ENCODE measurements at places on chromosomes 11 and 22.
A peak's percentile ranks its signal among the peaks of the same experiment; 100 is the strongest.

DNA sequence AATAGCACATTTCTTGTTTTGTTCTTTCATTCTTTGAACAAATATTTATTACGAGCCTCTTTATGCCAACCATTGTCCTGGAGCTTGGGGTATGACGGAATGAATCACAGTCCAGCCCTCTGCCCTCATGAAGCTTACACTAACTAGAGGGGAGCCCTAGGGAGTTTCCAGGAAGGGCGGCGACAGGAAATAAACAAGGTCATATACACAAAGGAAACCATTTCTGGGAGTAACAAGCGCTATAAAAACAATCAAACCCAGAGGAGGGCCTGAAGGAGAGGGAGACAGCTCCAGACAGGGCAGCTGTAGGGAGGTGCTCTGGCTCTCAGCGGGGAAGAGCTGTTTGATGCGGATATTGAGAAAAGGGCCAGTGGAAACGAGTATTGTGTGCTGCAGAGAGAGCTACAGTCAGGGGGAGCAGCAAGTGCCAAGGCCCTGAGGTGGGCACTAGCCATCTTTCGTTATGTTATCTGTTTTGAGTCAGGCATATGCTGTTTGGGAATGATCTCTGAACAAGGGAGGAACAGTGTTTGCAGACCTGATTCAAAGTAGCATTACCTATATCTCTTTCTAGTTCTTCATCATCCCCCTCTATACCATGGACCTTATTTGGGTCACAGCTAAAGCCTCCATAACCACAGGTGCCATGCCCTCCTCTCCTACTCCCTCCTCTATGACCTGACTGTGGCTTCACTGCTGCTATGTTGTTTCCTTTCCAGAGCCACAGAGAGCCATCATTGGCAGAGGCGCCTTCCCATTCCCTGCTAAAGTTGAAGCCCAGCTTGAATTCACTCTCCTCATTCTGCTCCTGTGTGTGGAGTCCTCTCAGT lies 15.3 kb upstream of the ZBTB16 start:
- DNase-seq = no peak

DNA sequence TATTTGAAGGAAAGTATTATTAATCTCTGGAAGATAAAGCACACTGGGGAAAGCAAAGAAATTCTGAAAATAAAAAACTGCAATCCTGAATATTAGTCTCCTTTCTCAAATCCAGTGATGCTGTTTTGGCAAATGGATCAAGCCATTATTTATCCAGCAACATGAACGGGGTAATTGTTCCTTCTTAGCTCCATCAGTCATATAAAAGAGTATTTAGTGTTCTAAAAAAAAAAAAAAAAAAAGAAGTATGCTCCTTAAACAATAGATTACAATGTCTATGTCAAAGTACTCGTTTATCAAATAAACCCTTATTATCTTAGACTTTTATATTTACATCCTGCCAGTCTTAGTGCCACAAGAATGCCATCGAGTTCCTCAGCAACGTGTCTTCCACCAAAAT lies 1.3 kb downstream of the RDX start:
- no peak for DNase-seq

DNA sequence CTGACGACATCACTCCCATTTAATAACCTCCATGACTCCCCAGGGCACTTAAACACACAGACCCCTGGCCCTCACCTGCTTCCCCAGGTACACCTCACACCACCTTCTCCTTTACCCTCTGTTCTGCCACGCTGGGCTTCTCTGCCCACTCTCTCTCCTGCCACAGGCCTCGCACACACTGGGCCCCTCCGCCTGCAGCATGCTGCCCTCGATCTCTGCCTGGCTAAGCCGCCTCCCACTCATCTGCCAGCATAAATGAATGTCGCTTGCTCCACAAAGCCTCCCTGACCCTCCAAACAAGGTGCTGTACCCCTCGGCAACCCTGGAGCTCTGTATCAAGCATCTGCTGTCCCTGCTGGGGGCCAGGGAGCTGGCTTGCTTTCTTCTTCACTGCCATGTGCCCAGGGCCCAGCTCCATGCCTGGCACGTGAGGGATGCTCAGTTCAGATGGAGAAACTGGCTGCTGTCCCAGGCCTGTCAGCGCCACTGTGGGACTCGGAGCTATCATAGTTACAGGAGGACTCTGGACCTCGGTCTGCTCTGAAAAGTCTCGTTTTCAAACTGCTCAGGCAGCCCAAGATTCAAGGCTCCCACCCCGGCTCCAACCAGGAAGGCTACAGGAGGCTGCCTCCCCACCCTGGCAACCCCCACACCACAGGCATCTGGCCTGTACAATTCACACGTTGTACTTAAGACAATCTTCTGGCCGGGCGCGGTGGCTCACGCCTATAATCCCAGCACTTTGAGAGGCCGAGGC lies 11.9 kb downstream of the TTLL1 start:
- DNase-seq = no peak

DNA sequence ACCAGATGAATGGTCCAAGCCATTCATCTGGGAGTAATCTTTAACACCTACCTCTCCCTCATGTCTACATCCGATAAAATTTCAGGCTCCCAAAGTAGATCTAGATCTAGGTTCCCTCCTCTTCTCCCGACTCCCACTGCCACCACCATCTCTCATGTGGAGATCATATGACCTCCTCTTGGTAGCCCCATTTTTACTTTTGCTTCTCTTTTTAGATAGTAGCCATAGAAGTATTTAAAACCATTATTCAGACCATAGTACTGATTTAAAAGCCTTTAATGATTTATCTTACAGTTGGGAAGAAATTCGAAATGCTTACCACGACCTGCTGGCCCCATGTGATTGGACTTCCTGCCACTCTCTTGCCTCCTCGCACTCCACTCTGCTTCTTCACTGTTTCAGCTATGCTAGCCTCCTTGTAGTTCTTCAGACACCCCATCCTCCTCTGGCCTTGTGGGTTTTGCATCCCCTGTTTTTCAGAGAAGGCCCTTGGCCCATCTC lies 98.5 kb downstream of the RASSF10 start:
- no peak for DNase-seq

DNA sequence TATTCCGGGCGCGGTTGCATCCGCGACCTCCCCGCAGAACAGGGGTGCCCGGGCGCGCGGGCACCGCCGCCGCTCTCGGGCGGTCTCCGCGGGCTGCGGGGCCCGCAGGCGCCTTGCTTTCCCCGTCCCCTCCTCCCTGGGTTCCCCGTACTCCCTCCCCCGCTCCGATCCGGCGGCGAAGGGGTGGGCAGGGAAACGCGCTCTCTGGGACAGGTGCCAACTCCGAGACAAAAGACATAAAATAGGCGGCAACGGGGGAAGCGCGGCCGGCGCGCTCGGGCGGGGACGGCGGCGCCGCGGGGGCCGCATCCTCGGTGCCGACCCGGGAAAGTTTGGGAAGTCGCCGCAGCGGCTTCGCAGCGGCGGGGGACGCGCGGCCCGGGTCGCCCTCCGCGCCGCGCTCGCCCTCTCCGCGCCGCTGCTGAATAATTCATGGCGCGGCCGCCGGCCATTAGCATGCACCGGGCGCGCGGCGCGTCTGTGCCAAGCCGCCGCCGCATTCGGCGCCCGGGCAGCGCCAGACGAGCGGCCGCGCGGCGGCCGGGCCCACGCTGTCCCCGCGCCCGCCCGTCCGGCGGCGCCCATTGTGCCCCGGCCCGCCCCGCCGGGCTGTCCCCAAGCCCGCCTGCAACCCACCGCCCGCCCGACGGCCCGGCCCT lies 78.7 kb upstream of the PPARA start:
- no peak for DNase-seq

GRCh38 chr11:2366733-2367132 lies 10.4 kb upstream of the CD81 start:
- no peak for DNase-seq

DNA sequence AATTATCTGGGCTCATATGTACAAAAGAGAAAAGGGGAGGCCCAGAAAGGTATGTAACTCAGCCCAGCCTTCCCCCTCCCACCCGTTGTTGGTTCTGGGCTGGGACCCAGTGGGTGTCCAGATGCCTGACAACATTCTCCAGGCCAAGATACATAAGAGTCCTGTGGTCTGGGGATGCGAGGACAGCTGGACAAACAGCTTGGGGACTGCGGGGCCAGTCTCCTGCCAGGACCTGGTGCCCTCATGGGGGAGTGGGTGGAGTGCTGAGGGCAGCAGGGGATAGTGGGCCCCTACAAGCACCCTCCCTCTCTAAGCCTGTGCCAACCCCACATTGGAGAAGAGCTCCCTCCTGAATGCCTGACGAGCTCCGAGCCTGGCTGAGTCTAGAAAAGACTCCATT lies 3.5 kb upstream of the SLC22A6 start:
- no peak for DNase-seq

GRCh38 chr11:68987211-68987610 lies 6.4 kb upstream of the MRGPRD start:
- DNase-seq = no peak

DNA sequence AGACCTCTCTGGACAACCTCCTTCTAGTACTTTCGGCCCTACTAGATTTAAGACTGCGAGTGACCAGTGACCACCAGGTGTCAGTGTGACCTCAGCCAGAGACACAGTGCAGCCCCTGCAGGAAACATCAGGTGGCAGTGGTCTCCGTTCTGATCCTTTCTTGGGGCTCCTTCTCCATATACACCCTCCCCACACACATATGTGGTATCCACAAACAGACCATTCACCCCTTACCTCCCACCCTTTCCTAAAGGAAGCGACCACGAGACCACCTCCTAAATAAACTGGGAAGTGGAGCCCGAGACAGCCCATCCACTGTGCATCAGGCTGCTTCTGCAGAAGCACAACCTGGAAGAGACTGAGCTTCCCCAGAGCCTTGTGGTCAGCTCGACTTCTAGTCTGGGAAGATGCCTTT lies 38.5 kb upstream of the CYP2D6 start:
- DNase-seq = peak; percentile 28

DNA sequence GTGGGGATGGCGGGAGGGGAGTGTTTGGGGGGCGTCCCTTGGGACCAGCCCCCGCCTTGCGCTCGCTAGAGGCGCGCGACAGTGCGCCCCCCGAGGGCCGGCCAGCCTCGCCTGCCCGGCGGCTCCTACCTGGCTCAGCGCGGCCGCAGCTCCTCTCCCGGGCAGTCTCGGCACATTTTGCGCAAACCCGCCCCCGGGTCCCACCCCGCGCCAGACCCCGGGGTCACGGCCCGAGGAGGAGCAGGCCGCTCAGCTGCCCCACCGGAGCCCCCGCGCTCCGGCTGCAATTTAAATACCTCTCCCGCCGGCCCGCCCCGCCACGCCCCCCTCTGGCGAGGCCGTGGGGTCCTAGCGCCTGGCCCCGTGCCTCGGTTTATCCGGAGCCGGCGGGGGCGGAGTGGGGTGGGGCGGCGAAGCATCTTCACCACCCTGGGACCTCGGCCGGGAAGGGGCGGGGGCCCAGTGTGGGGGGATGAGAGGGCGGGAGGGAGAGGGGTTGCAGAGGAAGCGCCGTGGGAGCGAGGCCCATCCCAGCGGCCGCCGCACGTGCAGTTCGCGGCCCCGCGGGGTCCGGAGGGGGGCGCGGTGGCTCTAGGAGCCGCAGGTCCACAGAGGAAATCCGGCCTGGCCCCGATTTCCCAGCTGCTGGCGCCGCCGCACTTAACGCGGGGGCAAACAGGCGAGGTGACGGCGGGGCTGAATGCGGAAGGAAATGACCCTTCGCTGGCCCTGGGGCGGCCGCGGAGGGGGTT lies at the start of gene LRRC32:
TSS of gene LRRC32 (minus strand) at position 263 of the 752 bp plus-strand sequence. CDS start 4,793 bp downstream, outside the sequence.
- DNase-seq = no peak

DNA sequence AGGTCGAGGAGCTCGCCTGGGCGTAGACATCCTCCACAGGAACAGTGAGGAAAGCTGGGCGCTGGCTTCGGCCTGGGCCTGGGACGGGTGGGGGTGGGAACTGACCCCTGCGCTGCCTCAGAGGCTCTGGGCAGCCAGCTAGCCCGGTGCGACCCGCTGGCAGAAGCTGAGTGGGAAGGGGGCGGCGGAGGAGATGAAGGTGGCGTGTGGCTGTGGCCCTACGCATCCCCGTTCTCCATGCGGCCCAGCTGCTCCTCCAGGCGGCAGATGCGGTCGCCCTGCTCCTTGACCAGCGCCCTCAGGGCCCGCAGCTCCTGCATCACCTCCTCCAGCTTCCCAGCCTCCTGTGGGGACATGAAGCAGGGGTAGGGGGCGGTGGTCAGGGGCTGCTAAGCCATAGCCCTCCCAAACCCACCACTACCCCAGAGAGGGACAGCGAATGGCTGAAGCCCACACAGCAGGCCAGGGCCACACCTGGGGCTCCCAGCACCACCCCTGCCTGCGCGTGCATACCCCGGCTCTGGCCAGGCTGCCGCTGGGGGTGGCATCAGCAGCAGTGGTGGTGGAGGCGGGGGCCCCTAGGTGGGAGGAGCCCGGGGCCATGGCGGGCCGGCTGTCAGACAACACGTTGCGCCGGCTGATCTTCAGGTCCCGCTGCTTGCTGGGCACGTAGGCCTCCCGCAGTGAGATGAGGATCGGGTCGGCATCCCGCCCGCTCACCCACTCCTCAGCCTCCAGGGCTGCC lies 848 bp upstream of the PTPRCAP start:
- DNase-seq = no peak

DNA sequence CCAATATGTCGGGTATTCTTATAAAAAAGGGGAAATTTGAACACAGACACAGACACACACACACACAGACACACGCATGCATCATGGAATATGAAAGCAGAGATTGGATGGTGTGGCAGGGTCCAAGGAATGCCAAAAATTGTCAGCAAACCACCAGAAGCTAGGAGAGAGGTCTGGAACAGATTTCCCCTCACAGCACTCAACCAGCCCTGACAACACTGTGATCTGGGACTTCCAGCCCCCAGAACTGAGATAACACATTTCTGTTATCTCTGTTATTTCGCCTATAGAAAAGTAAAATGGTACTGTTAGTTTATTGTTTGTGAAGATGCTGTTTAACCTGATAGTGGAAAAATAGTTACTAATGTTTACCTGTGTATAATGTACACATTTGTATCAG lies 145.4 kb upstream of the ZBED5 start:
- DNase-seq = no peak

GRCh38 chr11:77413850-77414460 lies 59.9 kb downstream of the PAK1 start:
- DNase-seq = no peak

- DNase-seq = no peak
These were observed 62.2 kb downstream of the PKNOX2 start for GRCh38 chr11:125226706-125227105.

GRCh38 chr22:50711446-50712340 lies 26.3 kb upstream of the ACR start:
- no peak for DNase-seq

DNA sequence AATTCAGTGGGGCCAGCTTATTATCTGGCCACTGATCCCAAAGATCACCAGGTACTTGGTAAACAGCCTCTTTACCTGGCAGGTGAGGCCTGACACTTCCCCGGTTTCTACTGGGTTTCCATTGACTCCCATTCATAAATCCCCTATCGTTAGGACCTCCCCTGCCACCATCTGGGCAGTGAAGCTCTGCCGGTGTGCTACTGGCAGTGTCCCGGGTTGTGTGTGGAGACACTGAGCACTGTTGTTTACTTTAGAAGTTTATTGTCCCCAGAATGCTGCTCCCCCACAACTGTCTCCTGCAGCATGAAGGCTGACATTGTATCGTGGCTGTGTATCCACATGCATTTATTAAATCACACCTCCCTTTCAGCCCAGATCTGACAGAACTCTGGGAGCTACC lies 142.7 kb downstream of the WNT7B start:
- DNase-seq = no peak
